GM23338 (cell line): ENCODE measurements at places on chromosomes 12 and 14. TPM values are rescaled to one million over a fixed set of nuclear protein-coding genes. Genes with fewer than 3 reads are reported as not detected.

Gene PTPRO
- 1.5 and 5.4 TPM in 2 replicates for total RNA-seq

Gene OTOGL
- total RNA-seq: 0.35 and 0.66 TPM in 2 replicates

Gene NTS
- total RNA-seq: 16.2 and 17.1 TPM in 2 replicates

Gene GEMIN2
- 47.8 and 61.6 TPM in 2 replicates for total RNA-seq

Gene MYF6
- not detected in 2 replicates for total RNA-seq

Gene FIGNL2
- 4.1 and 5.2 TPM in 2 replicates for total RNA-seq

- DNase-seq: no peak
These were observed 268.2 kb downstream of the SNAPC1 start for GRCh38 chr14:62030387-62030786.

DNA sequence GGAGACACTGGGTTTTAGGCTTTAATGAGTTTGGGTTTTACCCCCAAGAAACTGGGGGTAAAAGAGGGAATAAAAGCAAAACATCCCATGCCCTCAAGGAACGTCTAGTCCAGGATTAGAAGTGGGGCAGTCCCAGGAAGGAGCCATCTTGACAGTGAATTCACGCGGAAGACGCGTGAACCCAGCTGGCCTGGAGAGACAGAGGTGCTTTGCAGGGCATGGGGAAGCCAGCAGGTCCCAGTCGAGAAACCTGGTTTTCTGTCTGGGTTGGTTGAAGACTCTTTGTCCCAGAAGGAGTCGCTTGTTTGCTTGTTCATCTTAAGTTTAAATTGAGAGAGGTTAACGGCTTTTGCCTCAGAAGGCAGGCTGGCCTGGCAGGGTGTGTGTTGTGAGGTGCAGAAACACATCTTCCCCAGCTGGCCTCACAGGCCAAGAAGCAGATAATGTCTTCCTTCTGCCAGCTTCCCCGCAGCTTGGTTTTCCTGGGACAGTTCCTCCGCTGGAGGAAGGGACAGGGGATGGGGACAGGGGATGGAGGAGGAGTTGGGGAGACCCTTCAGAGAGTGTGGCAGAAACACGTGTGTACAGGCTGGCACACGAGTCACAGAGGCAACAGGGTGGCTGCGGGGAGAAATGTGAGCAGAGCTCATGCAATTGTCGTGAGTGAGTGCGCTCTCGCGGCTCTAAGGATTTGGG lies 18.5 kb upstream of the CD9 start:
- DNase-seq: no peak

DNA sequence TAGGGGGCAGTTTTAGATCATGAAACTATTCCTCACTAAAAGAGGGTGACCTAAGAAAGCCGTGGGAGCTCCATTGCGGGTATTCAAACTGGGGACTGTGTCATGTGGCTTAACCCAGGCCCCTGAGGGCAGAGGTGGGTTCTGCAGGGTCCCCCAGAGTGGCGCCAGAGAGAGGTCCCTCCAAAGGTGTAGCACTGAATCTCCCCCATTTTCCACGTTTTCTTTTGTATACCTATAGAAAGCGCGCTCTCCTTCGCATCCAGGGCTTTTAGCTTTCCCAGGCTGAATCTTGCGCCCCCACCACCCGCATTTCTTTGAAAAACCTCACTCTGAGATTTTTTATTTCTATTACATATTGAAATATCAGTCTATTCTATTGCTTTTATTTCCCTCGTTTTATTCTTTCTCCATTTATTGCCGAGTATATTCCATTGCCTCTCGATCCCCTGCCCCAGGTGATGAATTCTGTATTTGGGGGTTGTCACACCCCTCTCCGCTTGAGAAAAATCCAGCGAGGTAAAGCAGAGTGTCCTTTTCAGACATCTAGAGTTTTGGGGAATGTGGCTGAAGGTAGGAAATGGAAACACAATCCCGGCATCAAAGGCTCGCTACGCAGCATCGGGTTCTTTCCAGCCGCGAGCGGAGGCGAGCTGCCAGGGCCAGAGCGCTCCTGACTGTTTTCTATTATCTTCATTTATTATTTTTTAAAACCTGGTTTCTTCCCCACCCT lies 870 bp upstream of the HOXC13 start:
- DNase-seq: no peak

GRCh38 chr12:69527506-69528272 lies 57.5 kb downstream of the FRS2 start:
- DNase-seq: no peak

- no peak for DNase-seq
These were observed 1.2 kb downstream of the CNOT2 start for GRCh38 chr12:70244409-70244808.

DNA sequence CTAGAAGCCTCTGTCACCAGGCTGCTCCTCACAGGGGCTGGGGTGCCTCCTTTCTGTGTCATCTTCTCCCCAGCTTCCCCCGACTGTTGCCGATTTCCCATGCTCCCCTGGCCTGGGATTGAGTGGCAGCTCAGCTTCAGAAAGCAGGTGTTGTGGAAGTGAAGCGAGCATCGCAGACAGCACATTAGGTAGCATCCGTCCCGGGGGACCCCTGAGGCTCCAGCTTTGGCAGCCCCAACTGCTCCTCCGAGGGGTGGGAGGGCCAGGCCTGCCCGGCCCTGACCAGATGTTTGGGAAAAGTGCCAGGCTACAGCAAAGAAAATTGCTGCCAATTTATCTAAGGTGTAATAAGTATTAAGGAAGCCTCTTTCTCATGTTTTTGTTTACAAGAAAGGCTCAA lies 1045.6 kb downstream of the BCL11B start:
- DNase-seq: no peak

- DNase-seq: no peak
These were observed 6.8 kb upstream of the LEMD3 start for GRCh38 chr12:65162609-65163008.

DNA sequence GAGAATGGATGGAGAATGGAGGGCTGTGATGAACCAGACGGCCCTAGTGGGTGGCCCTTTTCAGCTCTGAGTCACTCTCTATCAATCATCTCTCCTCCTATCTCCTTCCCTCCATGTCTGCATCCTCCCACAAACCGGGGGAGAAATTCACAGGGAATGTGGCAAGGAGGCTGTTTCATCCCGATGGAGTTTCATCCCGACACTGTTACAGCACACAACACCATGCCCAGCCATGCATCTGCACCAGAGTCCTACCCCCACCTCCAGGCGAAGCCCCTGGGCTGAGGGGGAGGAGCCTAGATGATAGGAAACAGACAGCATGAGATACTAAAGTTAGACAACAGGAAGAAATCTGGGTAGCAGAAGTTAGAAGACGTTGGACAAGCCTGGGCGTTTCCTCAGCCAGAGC lies 20.8 kb downstream of the SLC8B1 start:
- DNase-seq: no peak

DNA sequence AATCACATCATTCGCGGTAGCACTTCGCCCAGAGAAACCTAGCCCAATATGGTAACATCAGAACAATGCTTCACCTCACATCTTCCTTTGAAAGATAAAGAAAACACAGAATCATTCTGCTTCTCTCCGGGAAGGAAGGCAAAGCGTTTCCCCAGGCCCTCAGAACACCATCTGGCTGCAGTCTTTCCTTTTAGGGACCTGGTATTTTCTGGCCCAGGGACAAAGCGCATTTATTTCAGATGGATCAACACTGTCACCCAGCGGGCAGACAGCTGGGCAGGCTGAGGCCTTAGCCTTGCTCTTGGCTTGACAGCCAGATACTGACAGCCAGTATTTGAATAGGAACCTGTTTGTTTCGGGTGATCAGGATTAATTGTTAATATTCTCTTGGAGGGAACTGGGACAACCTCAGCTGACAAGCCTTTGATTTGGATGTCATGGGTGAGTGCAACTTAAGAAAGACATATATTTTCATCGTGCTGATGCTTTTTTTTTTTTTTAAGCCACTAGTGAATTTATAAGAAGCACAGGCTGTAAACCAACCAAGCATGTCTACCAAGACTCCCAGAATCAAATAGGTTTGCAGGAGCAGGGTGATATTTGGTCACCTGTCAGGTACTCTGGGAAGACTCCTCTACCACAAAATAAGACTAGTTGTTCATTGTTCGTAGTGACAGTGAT lies 118.9 kb downstream of the VEZT start:
- DNase-seq: peak; percentile 94

GRCh38 chr12:105330931-105331804 lies 677 bp downstream of the C12orf75 start:
- peak; percentile 36 for DNase-seq

DNA sequence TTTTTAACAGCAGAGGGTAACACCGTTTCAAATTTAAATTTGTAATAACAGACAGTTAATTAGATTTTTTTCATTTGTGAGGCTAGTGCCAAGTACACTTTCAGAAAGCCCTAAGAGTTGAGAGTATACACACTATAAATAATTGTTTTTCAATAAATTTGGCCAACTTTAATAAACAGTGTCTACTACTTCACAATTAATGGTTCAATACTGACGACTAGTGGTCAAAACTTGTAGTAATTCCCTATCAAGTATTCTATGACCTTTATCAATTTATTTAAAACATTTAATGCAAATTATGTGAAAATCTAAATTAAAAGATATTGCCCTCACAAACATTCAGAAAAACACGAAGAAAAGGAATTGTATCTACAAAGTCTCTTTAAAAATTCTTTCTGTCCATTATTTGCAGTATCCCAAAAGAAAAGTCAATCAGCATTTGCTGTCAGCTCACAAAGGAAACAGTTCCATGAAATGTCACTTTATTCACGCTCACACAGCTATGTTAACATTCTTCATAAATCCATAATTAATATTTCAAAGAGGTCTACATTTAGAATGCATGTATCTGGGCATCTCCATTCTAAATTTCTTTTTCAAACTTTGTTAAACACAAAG lies 91.2 kb downstream of the CEP128 start:
- DNase-seq: peak; percentile 54

DNA sequence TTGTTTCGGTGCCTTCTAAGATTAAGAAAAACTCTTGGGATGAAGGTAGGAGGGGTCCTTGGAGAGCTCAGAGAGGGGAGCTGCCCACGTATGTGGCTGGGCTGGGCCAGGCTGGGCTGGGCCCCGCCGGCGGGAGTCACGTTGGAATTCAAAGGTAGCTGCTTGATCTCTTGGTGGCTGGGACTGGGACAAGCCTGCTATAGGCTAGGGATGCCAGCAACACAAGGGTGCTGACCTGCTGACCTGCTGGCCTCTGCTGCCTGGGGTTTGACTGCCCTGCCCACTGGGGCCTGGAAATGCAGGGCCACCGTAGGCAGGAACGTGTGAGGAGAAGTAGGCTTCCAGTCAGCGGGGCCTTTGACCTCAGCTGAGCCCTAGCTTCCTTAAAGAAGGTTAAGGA lies 52.8 kb upstream of the GTF2A1 start:
- peak; percentile 31 for DNase-seq

GRCh38 chr12:46682148-46682547 lies 143.6 kb downstream of the SLC38A4 start:
- DNase-seq: no peak

GRCh38 chr12:128798571-128799341 lies 25.0 kb downstream of the SLC15A4 start:
- no peak for DNase-seq

DNA sequence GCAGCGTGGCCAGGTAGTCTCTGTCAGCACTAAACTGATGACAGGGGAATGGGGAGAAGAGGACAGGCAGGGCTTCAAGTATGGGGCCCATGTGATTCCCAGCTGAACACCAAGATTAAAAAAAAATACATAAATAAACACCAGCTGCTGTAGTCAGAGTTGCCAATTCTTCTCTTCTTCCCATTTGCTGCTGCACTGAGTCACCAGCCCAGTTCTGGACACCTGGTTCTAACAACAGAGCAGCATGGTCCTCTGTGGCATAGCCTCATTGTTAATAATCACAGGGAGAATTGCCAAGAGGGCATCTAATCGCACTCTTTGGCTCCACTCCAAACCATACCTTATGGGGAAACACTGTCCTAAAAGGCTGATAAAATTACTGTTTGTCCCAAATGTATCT lies 15.1 kb downstream of the PPM1H start:
- DNase-seq: no peak

DNA sequence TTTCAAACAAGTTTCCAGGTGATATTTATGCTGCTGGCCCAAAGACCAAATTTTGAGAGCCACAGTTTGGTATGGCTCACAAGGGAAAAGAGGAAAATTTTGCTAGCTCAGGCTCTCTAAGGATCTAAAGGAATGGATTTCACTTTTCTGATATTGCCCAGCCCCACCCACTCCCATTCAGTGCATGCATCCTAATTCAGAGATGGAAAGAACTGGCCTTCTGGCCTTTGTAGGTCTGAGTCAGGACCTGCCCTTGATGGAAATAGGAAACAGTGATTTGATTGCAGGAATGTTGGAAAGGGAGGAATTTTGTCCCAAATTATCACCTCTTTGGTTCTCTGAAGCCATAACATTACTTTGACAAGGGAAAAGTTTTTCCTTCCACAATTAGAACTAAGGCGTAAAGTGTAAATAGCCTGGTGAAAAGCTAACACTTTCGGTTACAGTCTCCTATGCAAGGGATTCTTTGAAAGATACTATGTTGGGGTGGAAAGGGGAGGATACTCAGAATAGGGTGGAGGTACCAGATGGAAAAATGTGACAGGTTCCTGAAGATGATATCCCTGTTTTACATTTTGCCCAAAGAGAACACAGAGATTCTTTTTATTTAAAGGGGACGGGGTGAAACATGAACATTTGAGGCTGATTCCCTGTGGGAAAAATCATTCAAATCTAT lies 11.1 kb downstream of the ZNF641 start:
- DNase-seq: no peak

DNA sequence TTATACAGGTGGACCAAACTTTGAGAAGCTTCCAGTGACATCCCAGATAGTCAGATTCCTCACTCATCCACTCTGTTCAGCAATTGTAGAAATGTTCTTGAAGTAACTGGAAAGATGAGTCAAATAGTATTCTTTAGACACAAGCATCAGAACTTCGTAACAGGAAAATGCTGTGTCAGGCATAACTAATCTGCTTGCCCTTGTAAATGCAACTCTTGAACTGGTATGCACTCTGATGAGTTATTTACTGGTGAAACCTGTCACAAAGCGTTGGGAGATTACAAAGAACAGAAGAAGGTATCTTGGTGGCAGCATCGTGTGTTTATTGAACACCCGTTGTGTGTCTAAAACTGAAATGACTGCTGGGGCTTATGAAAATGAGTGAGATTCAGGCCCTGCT lies 10.8 kb upstream of the DUSP6 start:
- no peak for DNase-seq
